Upper lobe of left lung (tissue), 6 donors: ENCODE measurements at places on chromosomes 6 and 20.

DNA sequence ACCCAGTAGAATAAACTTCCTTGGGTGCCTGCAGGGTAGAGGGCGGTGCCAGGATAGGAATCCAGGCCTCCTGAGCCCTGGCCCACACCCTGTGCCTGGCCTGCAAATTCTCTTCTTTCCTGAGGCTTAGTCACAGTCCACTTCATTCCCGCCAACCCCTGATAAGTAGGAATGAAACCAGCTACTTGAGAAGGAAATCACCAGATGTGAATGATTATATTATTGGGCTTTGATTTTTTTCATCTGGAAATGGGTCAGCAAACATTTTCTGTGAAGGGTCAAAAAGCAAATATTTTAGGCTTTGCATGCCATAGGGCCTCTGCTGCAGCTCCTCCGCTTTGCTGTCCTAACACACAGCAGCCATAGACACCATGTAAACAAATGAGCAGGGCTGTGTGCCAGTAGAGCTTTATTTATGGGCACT, 50.2 kb downstream of the STK35 start:
- DNase-seq, result peak; percentile 53

DNA sequence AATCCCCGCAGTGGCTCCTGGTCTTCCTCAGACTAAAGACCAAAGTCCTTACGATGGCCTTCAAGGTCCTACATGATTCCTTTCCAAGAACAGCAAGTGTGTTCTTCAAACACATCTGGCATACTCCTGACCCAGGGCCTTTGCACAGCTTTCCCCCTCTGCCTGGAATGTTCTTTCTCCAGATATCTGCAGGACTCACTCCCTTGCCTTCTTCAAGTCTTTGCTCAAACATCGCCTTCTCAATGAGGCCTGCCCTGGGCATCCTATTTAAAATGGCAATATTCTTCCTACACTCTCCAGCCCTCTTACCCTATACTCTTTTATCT, 30.2 kb downstream of the VEGFA start:
- DNase-seq, result no peak

DNA sequence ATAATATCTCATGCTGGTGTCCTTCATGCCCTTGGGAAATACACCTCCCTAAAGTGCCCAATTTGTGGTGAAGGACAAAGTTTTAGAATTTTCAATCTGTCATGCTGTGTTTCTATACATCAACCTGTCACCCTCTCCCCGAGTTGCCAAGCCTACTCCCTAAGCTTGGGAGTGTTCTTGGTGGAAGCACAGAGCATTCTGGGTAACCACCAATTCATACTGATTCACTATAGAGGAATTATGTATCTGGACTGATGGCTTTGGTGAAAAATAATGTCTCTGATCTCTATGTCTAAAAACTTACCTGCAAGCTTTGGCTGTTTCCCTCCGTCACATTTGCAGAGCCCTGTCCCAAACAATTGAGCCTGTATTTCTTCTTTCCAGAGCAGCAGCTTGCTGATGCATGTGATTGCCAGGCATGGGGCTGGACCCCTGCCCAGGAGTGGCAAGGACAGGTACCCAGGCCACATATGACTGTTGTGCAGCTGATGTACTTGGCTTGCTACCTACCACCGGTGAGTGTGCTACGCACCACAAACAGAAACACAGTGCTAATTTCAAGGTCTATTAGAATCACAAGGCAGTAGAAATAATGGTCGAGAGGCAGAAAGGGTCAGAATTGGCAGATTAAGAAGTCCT, 202.8 kb upstream of the CITED2 start:
- no peak for DNase-seq

GRCh38 chr20:56723331-56723730, 94.2 kb downstream of the TFAP2C start:
- DNase-seq, result no peak

GRCh38 chr6:134585517-134585873, 267.6 kb upstream of the SGK1 start:
- no peak for DNase-seq

- peak; percentile 42 for DNase-seq
These were observed 499 bp downstream of the TTI1 start for GRCh38 chr20:38032585-38033329.

DNA sequence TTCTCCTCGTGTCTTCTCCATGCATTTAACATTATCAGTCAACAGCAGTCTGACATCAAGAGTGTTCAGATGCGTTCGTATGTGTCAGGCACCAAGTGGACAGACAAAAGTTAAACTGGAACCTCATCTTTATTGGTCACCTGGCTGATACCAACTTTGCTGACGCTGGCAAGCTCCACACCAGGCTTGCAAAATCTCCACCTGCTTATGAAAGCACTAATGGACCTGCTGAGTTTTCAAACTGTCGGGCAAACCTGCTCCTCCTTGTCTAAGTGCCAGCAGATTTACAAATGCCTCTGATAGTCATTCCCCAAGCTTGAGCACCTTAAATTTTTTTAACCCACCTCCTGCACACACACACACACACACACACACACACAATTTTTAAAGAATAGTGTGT, 27.9 kb upstream of the DSP start:
- no peak for DNase-seq

DNA sequence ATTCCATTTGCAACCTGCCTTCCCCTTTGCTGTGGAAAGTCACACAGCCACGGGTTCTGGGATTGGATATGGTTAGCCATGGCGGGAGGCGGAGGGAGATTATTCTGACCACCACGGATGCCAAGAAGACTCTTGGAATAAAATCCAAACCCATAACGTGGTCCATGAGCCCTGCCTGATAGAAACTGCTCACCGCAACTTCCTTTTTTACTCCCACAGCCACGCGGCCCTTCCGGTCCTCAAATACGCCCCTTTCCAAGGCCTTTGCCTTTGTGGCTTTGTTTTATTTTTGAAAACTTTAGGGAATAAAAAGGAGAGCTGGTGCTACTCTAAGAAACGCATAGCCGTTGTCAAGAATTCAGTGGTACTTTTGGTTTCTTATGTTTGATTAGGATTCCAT, 602.5 kb upstream of the CDH4 start:
- DNase-seq, result no peak

GRCh38 chr6:47439348-47439668, 38.3 kb upstream of the CD2AP start:
- no peak for DNase-seq

- no peak for DNase-seq
These were observed 4.6 kb upstream of the OSER1 start for GRCh38 chr20:44215125-44215524.

- no peak for DNase-seq
These were observed 27.2 kb downstream of the ABRACL start for GRCh38 chr6:139055709-139056108.

DNA sequence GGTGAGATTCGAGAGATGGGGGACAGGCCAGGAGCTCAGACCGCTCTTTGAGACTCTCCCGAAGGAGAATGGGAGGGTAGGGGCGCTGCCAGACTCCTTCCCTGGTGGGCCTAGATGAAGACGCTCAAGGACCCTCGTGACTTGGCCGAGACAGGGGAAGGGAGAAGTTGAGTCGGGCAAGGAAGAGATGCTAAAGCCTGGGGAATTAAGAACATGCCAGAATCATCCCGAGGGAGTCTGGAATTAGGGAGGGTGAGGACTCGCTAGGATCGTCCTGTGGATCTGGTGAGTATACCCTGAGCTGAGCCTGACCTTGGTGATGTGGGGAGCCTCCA, 529 bp downstream of the UBE2C start:
- DNase-seq, result no peak

DNA sequence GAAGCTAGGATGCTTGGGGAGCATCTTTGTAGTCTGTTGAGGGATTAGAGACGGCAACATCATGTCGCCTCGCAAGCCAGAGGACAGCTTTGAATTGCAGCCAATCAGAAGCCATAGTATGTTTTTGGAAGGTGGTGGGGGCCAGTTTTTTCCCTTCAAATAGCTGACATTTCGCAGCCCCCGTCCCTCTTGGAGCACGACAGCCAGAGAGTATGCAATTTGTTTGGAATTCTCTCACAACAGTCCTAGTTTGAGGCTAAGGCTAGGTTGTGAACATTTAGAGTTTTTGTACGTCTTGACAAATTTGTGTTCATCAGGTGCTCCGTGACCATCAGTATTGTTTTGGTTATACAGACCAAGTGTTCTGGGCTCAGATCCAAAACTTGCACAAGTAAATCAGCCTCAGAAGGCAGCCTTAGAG, 83.3 kb downstream of the PLCB1 start:
- DNase-seq, result no peak

GRCh38 chr6:167919349-167919748, 78.1 kb upstream of the KIF25 start:
- no peak for DNase-seq

- DNase-seq, result no peak
These were observed 1.5 kb downstream of the PPIL1 start for GRCh38 chr6:36873115-36873514.

DNA sequence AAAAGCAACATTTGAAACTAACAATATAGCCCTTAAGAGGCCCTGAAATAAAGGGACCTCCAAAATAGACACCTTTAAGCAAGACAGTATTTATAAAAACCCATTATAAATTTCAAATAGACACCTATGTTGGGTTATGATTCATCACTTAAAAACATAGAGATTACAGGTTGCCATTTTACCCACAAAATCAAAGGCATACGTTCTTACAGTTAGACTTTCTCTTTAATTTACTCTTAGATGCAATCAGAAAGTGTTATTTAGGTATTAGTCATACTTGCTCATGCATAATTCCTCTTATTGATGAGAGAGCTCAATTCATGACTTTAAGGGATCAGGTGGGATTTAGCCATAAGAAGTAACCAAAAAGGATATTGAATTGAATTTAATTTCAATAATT, 51.5 kb upstream of the TMEM200A start:
- no peak for DNase-seq

DNA sequence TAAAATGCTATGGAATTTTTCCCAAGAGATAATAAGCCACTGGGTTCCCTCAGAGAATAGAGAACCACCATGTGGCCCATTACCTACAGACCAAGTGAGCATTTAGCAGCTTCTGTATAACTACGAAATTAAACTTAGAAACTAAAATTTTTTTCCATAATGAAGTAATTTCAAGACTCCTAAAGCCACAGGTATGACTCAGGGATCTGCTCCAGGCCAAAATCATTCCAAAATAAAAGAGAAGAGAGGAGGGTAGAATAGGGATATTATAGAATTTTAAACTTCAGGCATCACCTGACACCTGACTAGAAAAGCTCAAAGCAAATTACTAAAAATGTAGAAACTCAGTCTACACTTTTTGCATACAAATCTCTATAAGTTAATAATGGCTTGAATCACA, 108.9 kb upstream of the DST start:
- no peak for DNase-seq

DNA sequence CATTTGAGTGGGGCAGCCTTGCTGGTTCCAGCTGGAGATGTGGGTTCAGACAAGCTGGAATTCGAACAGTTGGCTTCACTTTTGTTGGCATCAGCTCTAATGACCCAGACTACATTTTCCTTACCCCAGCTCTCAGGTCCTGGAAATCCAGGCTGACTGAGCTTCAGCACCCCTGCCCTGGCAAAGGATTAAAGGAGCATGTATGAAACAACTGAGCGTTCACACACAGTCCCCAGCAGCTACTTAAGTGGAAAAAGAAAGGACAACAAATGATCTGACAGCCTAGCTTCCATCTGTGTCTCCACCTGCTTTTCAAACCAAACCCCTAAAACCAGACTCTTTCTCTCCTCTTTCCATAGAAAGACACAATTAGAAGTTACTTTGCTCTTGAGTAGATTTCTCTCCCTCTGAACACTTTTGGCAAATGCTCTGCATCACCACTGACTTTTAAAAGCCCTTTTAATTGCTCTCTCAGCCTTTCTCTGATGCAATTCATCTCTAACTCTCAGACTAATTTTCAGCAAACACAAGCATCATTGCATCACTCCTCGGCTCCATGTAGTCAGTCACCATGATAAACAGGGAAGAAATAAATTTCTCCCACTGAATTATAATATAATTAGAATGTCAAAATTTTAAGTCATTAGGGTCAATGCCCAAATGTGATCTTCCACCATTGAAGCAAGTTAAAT, 28.1 kb downstream of the ROS1 start:
- DNase-seq, result no peak

- no peak for DNase-seq
These were observed 88.3 kb downstream of the SSR1 start for GRCh38 chr6:7224731-7225130.

DNA sequence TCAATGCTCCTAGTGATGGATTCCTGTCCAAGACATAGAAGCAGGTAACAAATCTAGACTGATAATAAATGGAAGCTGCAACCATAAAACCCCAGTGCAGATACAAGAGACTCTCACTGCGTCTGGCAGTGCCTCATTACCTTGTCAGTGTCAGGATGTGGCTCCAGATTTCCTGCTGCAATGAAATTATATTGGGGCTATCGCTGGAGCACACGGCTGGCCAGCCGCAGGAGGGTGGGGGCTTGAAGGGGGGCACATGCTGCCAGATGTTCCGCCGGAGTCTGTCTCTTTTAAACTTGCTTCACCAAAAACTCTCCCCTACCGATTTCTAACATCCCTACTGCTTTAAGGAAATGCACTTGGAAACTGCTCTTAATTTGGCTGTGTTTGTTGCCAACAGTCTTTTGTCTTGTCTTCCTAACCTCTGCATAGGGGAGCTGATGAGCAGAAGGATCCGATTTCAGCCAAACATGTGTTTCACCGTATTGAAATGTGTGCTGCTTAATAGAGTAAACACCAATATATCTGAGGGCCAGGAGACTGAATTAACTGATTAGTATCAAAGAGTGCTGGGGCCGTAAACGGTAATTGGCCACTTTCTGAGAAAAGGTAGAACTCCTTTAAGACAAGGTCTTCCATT, 102.2 kb upstream of the EXOC2 start:
- DNase-seq, result no peak

DNA sequence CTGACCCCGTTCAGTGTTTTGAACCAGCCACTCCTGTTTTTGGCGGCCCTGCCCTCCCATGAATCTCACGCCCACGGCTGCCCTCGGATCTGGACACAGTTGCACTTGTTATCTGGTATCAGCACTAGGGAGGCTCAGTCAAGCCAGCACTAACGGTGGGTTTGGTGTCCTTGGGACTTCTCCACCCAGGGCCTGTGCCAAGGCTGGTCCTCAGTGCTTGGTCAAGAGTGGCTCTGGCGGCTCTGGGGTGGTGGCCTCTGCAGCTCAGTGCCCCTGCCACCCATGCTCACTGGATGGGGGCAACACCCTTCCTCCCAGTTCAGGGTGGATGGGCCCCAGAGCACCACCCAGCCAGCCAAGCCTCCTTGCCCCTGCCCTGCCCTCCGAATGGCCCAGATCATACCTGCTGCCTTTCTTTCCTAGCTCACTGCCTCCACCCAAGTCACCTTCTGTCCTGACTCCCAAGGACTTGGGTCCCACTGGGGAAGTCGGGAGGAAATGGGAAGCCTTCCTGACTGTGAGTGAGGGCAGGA, 54.7 kb downstream of the SSR1 start:
- no peak for DNase-seq

DNA sequence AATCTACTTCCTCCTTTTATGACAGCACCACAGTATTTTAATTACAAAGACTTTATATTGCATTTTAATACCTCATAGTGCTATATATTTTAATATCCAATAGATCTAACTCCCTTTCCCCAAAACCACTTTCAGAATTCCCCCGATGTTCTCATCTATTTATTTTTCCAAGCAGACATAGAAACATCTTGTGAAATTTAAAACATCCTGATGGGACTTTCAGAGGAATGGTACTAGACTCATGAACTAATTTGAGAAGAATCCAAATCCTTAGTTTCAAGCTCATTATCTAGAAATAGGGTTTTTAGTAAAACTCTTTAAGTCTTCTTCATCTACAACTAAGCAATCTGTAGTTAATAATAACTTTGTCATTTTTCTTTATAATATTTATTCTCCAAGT, 97.0 kb downstream of the TRERF1 start:
- DNase-seq, result no peak

GRCh38 chr6:17972074-17972952, 15.1 kb downstream of the KIF13A start:
- no peak for DNase-seq
